Hematopoietic multipotent progenitor cell treated with erythropoietin and hydrocortisone succinate and interleukin-3 and kit ligand, for 4 days (in vitro differentiated cells): ENCODE measurements at places on chromosomes 3 and 15.

- DNase-seq: no peak
These were observed 180.7 kb downstream of the TLE3 start for GRCh38 chr15:69917056-69917455.

DNA sequence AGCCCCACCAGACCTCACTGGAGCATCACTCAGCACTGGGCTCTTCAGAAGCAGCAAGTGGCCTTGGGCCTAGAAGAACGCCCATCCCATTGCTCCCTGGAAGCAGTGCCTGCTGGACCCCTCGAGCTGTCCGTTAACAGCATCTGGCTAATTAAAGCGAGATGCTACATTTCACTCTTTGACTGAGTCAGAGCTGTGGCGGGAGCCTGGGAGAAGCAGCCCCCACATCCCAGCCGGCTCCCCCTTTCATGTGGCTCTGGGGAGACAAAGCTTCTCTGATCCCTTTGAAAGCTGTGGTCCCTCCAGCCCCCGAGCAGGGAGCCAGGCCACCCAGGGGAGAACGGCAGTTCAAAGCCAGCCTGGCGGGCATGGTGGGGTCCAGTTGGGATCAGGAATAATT lies 103.7 kb downstream of the MEGF11 start:
- no peak for DNase-seq

DNA sequence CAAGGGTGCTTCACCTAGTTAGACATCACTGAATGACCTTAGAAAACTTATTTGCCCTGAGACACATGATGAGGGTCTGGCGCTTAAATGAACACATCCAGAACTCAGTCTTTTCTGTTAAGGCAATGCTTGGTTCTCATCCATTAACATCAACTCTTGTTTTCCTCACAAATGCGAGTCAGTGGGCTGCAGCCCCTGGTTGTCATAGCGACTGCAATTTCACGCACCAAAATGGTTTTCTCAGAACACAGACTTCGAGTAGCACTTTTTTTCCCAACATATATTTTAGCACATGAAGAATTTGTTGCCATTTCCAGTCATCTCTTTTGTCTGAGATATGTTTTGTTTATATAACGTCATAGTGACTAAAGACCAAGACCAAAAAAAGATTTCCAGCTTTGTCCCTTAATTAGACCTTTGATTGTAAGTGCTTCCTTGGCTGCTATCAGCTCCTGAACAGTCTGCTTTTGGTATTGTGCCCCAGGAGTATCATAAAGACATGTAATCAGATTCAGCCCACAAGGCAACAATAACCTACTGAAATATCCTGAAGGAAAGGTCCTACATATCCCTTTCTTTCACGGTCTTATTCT lies 68.5 kb downstream of the GPR176 start:
- DNase-seq: no peak

- DNase-seq: no peak
These were observed 29.1 kb downstream of the SEMA3G start for GRCh38 chr3:52415800-52416199.

DNA sequence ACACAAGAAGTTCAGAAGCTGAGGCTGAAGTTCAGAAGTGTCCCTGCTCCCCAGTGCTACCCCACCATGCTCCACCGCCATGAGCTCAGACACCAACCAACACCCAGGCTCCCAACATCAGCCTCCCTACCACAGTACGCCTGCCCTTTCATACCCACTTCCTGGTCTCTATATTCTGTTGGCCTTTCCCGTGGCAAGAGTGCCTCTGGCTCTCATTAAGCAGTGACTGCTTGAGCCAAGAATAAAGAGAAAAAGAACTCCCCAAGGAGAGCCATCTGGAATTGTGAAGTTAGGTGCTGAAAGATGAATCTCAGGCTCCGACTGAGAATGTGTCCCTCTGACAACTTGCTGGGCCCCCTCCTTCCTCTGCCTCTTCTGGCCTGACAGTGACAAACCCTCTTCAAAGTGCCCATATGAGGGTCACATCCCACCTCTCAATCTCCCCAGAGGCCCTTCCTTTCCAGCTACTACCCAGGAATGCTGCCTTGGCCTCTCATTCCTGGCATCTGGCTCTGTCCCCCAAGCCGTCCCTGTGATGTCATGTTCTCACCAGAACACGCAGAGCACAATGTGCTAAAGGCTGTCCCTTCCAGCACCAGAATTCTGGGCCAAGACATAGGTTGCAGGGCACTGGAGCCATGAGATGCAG lies 306.8 kb downstream of the NTRK3 start:
- DNase-seq: no peak

GRCh38 chr15:69524296-69524695 lies 71.7 kb downstream of the RPLP1 start:
- no peak for DNase-seq

- peak; percentile 83 for DNase-seq
These were observed 62.5 kb upstream of the ANKRD28 start for GRCh38 chr3:15860014-15860934.

DNA sequence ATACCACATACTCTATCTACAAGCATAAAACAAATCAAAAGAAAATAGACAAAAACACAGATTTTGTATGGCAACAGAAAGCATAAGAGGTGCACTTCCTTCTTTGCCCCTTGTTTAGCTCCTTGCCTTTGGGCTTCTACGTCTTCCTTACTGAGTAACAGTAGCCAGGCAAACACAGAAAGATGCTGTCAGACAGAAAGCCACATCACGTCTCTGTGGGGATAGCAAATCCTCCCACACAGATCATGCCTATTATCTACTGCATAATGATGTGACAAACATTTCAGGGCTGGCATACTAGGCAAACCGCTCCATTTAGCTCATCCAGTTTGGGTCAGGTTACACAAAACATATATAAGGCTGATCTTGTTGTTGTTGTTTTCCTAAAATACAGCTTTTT lies 92.7 kb downstream of the BOC start:
- no peak for DNase-seq

- DNase-seq: no peak
These were observed 12.1 kb downstream of the GALNT15 start for GRCh38 chr3:16186565-16186964.

DNA sequence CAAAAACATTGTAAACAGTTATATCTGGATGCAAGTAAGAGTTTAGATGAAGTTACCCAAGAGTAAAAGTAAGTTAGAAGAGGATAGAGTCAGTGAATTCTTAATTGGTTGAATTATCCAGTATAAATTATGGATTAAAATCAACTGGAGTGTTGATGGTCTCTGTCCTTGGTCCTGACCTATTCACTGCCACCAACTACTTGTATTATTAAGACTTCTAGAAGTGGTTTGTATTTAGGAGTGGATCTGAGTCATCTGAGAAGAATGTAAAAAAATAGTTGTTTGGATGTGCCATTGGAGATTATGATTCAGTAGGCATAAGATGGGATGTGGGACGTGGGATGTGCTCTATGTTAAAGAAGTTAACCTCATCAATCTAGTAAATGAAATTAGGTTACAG lies 86.4 kb downstream of the SYNPR start:
- DNase-seq: peak; percentile 35

GRCh38 chr3:122066331-122067213 lies 11.4 kb downstream of the CD86 start:
- DNase-seq: peak; percentile 68

DNA sequence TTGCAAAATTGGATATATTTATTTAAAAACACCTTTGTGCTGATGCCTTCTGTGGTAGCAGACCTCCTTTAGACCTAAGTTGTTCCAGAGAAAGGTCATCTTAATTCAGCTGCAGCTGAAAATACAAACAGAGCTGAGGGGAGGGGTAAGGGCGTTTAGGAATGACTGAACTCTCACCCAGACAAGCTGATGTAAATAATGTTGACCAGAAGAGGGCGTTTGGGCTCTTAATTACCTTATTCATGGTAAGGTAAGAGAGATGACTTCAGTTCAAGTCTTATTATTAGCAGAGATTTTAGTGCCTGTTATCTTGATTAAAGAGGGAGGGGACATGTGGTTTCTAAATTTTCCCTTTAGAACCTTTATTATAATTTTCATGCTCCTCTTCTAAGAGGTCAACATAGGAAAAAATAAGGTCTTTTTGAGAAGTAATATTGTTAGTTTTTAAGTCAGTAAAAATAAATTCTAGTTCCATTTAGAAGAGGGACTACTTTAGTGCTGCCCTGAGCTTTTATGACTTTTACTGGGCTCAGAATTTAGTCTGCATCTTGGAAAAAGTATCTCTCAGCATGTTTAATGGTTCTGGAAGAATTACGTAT lies 46.3 kb downstream of the GPR171 start:
- DNase-seq: peak; percentile 87

DNA sequence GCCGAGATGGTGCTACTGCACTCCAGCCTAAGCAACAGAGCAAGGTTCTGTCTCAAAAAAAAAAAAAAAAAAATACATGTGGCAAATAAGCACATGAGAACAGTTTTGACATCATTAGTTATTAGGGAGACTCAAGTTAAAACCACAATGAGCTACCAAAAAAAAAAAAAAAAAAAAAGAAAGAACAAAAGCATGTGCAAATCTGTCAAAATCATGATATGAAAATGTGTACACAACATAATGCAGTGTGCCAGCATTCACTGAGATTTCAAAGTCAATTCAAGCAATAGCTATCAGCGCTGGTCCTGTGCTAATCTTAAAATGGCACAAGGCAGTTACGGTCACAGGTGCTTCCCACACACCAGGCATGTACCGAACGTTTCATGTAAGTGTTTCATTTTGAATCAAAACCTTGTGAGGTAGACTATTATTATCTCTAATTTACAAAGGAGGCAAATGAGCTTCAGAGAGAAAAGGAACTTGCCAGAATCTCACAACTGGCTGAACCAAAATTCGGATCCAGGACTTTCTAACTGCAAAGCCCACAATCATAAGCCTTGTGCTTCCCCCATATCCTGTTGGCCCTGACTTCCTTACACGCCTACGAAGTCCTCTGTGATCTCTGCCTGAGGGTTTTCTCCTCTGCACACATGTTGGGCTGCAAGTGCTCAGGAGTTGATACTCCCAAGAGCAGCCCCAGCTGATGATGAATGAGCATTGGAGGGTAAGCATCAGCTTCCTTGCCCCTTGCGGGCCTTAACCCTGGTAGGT lies 200.1 kb upstream of the PROK2 start:
- DNase-seq: peak; percentile 40

- DNase-seq: no peak
These were observed 157.2 kb upstream of the IL12A start for GRCh38 chr3:159831466-159831865.

DNA sequence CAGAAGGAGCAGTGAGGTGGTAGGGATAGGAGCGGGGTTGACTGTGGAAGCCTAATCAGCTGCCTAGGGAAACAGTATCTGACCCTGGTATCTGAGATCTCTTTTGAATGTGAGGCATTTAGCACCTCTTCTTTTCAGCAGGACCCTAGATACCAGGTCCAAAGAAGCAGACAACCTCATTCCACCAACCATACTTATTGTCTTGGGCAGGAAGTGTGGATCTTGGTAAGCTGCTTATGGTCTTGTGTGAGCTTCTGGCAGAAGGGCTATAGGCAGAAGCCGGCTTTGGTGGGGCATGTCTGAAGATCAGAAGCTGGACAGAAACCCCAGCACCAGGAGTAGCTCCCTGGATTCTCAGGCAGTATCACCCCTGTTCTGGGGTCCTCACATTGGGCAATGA lies 65.6 kb downstream of the TIPARP start:
- no peak for DNase-seq

DNA sequence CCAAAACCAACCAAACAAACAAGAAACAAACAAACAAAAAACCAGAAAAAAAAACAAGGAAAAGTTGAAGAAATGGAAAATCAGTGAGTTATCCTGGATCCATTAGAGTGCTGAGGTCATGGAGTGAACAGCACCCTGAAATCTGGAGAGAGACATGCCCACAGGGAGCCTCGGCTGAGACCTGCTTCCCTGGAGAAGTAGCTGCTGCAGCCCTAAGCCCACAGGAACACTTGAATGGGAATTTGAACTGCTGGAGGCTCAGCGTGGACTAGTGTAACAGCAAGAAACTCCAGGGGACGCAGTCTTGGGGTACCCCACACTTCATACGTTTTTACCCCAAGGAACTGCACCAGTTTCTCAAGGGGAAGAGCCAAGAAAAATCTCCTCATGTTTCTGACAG lies 144.1 kb upstream of the UBE3A start:
- DNase-seq: no peak

- peak; percentile 51 for DNase-seq
These were observed 1.2 kb downstream of the SIDT1 start for GRCh38 chr3:113533534-113533892.

GRCh38 chr3:12512534-12513118 lies 28.3 kb downstream of the TSEN2 start:
- DNase-seq: no peak

GRCh38 chr3:128548426-128549282 lies 55.7 kb upstream of the GATA2 start:
- peak; percentile 78 for DNase-seq

DNA sequence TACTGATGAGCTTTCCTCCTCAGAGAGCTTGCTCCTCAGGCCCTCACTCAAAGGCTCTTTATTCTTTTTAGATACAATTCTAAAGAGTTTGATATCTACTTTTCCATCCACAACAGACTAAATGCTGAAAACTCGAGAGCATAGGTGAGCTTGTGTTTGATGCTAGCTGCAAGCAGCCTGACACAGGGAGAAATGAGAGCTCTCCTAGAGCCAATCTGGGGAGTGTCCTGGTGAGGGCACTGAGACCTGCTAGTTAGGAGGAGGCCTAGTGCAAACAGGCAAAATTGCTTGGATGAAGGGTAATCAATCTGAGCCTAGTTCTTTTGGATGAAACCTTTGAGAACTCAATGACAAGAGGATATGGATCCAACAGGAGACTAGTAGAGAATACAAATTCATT lies 300.8 kb downstream of the ZBTB20 start:
- no peak for DNase-seq

- peak; percentile 24 for DNase-seq
These were observed 65.1 kb upstream of the TSC22D2 start for GRCh38 chr3:150342896-150343467.
